ENCODE measurements at places on chromosomes 1 and 21.

DNA sequence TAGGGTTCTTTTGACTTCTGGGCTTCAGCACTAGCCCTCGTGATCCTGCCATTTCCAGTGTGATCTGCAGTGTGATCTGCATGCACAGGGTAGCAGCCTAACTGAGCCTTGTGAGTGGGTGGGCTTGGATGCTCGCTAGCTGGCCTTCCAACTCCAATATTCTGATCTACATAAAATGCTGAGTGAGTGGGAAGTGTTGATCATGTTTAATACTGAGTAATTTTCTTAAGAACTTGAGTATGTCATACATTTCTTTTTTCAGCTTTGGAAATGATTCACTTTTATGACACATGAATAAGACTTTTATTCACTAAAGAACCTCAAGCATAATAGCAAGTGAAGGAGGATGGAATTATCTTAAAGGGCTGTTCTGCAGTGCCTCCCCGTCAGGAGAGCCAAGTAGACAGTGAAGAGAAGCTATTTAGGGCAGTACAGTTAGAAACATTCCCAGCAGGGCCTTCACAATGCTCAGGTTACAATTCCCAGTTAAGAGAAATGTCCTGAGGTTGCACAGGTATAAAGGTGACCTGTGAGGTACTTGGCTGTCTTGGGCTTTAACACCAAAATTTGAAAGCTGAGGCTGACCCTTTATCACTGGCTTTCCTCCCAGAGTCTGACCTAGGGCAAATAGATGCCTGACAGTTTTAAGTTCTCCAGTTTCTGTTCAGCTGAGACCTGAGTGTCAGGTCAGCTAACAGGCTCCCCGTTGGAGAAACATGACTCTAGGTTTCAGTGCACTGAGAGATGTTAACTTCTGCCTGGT lies 29.1 kb upstream of the LRRC8C start:
- no peak for DNase-seq

GRCh38 chr1:180926164-180926981 lies 13.7 kb downstream of the KIAA1614 start:
- DNase-seq: no peak

GRCh38 chr21:42779431-42779861 lies 99.9 kb downstream of the WDR4 start:
- no peak for DNase-seq

GRCh38 chr21:35779690-35780570 lies 280.4 kb downstream of the SETD4 start:
- peak; percentile 54 for DNase-seq

DNA sequence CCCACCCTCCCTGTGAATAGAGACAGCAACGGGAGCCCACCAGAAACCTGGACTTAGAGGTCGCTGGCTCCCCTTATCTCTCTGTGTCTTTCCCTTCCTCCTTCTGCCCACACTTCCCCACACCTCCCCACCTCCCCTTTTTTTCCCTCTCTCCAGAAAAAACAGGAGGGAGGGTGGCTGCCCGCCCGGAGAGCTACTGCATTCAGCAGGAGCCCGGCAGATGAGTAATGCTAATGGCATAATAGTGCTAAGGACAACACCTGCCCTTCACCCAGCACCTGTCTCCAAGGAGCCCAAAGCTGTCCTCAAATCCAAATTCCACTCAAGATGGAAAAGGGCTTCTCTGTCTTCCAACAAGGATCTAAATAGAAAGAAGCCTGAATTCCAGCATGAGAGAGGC lies 11.4 kb upstream of the PRELP start:
- no peak for DNase-seq

GRCh38 chr1:26335774-26336476 lies 18.0 kb downstream of the CRYBG2 start:
- no peak for DNase-seq

DNA sequence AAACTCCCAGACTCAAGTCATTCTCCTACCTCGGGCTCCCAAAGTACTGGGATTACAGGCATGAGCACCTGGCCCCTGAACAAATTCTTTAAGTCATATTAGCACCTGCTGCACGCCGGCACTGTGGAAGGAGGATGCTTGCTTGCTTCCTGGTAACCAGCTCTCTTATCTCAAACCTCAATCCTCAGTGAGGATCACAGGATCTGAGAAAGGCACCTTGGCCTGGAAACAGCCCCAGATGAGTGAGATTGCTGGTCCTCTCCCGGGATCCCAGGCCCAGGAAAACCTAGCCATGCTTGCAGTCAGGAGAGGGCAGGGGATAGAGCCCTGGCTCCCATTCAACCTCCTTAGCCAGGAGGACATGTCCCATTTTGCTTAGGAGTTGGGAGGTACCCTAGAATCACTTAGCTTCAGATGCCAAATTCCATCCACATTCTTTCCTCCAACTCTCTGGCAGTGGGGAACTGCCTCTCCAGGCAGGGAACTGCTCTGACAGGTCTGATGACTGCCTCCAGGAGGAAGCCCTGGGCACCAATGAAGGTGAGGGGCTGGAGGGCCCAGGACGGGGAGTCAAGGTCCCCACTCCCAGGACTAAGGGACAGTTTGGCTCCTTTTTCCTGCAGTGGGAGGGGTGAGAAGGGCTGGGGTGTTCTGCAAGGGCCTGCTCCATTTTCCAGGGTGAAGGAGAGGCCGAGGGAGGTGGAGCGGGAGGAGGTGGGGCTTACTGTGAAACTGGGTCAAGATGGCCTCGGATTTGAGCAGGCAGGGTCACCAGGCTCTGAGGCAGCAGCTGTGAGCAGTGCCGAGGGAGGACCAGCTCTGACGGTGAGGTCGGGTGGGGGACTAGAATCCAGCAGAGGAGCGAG lies 9.5 kb downstream of the GPR37L1 start:
- no peak for DNase-seq

GRCh38 chr1:37238364-37239224 lies 204.3 kb upstream of the GRIK3 start:
- no peak for DNase-seq

Measured in HTR-8/SVneo (cell line).